ENCODE measurements at places on chromosomes 3 and 15.

- no peak for DNase-seq
Observed at GRCh38 chr15:100531823-100532327, 3.1 kb upstream of the CERS3 start.

- DNase-seq = no peak
Observed at GRCh38 chr15:34850121-34850520, 54.8 kb upstream of the ACTC1 start.

GRCh38 chr3:101762041-101762646 lies 16.9 kb upstream of the NXPE3 start:
- DNase-seq = no peak

GRCh38 chr15:34001536-34001935 lies 33.2 kb downstream of the CHRM5 start:
- no peak for DNase-seq

GRCh38 chr3:12993517-12994356 lies 79.5 kb downstream of the IQSEC1 start:
- DNase-seq = no peak

GRCh38 chr15:39925112-39925842 lies 5.2 kb upstream of the GPR176 start:
- DNase-seq = no peak

DNA sequence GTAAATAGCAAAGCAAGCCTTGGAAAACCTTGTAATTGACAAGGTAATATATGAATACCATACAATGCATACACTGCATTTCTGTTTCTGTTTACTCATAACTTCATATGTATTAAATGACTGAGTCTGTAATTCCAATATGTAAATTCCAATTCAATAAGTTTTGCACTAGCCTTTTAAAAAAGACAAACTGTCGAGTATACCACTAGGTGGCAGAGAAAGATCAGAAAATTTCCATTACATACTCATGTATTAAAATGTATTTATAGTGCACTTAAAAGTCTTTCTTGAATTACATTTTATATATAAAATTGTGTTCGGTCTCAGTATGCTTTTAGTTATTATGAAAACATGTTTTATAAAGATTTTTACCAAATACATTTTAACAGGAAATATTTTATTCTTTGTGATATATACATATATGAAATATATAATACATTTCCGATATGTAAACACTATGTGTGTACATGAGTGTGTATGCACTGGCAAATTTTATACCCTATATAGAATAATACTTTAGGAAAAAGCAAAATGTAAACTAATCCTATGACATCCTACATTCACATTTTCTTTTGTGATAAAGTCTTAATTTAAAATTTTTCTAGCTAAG lies 216.8 kb downstream of the VGLL3 start:
- no peak for DNase-seq

- DNase-seq = no peak
Observed at GRCh38 chr3:9623148-9623547, 26.2 kb upstream of the MTMR14 start.

GRCh38 chr3:98901119-98901391 lies 440 bp downstream of the DCBLD2 start:
- no peak for DNase-seq

DNA sequence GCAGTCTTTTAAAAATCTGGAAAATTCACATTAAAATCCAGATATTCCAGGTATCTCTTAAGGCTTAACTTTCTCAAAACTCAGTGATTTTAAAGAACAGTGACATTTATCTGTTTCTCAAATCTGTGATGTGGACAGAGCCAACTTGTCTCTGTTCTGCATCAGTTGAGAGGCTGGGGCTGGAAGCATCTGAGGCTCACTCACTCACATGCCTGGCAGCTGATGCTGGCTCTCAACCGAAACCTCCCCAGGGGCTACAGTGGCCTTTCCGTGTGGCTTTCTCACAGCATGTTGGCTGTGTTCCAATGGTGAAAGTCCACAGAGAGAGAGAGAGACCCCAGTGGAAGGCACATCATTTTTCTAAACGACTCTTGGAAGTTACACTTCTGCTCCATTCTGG lies 53.5 kb downstream of the CEMIP start:
- no peak for DNase-seq

- no peak for DNase-seq
Observed at GRCh38 chr3:44576613-44577012, 8.2 kb upstream of the ZNF660 start.

DNA sequence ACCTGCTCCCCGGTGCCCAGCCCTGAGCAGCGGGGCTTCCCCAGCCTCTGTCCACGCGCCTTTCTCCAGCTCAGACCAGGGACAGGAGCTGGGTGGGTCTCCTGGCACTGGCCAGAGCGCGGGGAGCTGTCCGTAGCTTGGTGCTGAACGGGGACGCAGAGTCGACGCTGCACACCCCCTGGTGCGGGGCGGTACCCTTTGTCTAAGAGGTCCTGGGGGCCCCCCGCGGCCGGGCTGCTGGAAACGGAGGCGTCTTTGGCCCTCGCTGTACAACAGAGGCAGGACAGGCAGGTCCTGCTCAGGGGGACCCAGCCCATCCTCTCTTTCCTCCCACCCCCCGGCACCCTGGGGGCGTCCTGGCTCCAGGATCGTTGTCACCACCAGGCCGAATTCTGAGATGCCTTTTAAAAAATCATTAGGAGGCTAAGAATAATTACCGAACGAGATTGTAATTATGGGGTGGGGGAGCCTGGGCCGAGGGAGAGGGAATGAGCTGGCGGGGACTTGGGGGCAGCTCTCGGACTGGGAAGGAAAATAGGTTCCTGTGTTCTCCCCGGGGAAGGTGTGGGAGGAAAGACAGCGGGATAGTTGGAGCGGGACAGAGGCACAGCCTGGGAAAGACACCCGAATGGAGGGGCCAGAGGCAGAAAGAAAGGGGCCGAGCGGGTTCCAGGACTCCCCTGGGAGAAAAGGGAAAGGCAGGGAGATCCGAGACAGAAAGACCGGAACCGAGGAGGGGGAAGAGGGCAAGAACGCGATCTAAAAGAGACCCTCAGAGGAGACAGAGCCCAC lies 4.1 kb upstream of the SKOR1 start:
- no peak for DNase-seq

DNA sequence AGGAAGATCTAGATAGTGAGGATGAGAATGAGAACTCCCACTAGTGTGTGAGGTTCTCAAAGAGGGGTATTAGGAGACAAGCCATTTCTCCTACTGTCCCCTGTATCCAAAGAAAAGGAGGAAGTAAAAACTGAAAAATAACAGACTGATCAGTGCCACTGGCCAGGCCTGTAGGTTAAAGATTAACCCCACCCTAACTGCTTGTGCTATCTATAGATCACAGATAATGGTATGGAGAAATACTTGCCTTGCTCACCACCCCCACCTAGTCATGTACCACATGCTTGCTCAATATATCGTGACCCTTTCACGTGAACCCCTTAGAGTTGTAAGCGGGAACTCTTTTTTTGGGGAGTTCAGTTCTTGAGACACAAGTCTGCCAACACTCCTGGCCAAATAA lies 519.7 kb upstream of the FRG2C start:
- no peak for DNase-seq

GRCh38 chr15:84731774-84732173 lies 15.8 kb upstream of the SEC11A start:
- no peak for DNase-seq

- DNase-seq = no peak
Observed at GRCh38 chr3:14328422-14328821, 74.0 kb upstream of the SLC6A6 start.

DNA sequence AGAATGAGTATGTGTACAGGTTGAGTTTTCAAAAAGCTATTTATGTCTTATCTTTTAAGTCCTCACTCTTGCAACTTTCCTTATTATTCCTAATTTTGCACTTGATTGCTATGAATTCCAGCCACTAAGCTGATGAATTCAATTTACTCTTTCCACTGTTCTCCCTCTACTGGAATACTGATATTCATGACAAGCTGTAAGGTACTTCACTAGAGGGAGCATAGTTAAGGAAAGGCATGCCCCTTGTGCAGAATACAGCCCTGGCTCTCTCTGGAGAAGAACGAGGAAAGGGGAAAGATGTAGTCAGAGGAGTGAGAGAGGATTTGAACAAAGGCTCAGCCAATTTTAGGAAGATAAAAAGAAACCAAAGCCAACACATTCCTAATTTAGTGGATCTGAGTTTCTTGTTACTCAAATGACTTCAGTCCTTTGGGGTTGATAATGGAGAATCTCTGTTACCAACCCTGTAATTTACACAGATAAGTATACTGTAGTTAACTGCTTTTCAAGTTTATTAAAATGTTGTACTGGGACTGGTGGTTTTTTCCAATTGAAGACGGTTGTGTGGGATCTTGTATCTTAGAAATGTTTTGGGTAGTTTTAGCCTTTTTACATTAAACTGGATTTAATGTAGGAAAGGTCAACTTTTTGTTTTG lies 4.0 kb downstream of the SCAANT1 start:
- no peak for DNase-seq

DNA sequence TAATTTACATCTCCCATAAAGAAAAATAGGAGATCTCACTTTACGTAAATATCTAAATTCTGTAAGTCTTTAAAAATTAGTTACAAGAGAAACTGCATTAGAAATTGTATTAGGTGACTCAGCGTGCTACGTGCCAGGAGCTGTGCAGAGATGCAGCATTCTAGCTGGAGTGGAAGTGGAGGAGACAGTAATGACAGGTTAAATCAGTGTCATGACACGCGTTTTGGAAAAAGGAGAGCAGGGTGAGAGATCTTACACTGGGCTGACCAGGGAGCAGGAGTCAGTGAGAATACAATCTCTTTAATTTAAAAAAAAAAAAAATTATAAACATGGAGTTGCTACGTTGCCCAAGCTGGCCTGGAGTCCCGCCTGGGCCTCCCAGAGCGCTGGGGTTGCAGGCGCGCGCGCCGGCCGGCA lies 635 bp downstream of the TUBGCP5 start:
- peak; percentile 3 for DNase-seq

- no peak for DNase-seq
Observed at GRCh38 chr3:29334706-29335105, 53.8 kb downstream of the RBMS3 start.

DNA sequence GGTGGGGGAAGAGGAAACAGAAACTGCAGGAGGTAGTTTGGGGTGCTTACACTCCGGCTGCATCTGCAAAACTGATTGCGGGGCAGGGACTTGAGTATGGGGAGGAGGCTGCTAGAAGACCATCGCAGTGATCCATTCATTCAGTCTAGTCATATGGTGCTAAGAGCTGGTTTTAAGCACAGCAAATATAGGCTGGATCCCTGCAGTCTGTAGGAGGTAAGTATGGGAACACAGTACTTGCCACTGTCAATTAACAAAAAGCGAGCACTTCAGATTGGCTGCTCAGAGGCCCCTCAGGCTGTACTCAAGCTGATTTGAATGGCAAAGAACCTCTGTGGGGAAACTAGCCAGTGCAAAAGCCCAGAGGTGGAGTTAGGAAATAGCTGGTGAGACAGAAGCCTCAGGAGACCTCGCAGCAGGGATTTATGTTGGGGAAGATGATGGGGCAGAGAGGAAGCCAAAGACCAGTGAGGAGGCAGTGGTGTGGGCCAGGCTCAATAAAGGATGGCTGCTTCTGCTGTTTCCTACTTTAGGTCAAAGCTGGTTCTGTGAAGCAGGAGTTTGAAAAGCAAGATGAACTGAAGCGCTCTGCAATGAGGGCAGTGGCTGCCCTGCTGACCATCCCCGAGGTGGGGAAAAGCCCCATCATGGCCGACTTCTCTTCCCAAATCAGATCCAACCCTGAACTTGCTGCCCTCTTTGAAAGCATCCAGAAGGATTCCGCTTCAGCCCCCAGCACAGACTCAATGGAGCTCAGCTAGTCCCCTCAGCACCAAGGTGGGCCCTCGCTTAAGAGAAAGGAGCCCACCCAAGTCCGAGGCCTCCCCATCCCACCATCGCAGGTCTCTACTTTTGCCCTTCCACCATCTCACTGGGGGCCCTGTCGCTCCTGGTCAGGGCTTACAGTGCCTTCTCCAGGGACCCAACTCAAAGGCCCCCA lies 7.9 kb downstream of the RPL32 start:
- no peak for DNase-seq

DNA sequence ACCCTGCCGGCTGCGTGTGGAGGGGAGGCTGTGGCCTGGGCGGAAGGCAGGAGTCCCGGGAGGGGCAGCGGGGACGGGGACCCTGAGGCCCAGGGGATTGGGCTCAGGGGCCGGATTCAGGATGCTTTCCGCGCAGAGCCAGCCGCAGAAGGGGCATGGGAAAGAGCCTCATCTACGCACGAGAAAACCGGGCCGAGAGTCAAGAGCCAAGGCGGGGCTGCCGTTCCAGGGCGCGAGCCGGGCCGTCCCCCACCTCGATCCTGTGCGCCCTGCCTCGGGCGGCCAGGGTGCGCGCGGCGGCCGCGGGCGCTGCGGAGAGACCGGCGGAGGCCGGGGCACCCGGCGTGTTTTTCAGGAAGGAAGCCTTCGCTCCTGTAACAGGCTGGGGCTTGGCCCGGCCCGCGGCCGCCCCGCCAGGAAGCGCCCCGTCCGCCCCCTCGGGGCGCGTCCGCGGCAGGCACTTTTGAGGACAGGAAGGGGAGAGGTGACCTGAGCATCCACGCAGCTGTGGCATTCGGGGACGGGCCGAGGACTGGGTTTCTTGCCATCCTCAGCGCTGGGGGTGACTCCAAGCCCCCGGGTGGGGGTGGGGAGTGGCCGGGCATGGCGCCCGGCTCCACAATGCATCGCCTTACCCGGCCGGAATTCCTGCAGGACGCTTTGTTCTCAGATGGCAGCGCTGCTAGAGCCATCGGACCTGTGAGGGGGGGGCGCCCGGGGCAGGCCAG lies 62.3 kb upstream of the GATA2 start:
- DNase-seq = no peak

DNA sequence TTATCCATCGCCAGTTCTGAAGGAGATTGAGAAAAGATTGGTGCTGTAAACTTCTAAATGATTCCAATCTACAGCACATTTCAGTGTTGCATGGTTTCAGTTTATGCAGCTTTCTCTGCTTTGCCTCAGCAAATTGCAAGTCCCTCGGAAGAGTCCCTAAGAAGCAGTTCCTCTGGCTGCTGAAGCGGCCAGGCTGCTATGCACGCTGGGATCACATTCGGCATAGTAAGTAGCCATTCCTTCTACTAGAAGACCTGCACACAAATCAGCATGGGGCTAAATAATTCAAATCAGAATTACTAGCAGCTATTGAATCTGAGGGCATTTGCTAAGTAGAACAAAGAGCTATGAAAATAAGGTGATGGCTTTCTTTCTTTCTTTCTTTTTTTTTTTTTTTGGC lies 769.5 kb downstream of the AGBL1 start:
- no peak for DNase-seq

GRCh38 chr15:79290642-79291275 lies 8.2 kb downstream of the ANKRD34C start:
- DNase-seq = no peak

GRCh38 chr15:26177816-26178215 lies 314.7 kb upstream of the ATP10A start:
- DNase-seq = no peak

DNA sequence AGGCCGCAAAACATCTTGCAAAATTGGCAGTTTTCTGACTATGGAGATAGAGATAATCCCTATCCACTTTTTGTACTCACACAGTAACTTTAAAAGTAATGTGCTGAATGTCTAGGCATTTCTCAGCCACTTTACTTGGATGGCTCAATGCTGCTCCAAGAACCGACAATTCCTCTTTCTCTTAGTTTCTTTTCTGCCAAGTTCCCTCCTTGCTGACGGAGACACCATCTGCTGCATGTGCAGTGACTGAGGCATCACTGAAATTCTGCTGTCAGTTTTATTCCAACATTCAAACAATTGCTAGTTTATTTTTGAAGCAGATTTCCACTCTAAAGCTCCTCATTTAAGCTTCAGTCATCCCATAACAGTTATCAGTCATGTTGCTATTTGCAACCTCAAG lies 116.0 kb upstream of the RBMS3 start:
- no peak for DNase-seq

GRCh38 chr3:123063034-123063433 lies 3.8 kb upstream of the PDIA5 start:
- no peak for DNase-seq

Data from stimulated activated CD4-positive, alpha-beta T cell treated with anti-CD3 and anti-CD28 coated beads, Interleukin-12 subunit alpha, Interleukin-12 subunit beta, amount 100 ng/mL, for 48 hours (primary cell).